Amygdala (tissue), 56 donors: ENCODE measurements at places on chromosomes 6 and 20.

GRCh38 chr20:62768551-62769287, 27.6 kb upstream of the MRGBP start:
- DNase-seq: no peak

- no peak for DNase-seq
Measured at GRCh38 chr20:14378326-14378725, 40.9 kb upstream of the FLRT3 start.

- DNase-seq: no peak
Measured at GRCh38 chr6:144406796-144407195, 121.7 kb downstream of the UTRN start.

- no peak for DNase-seq
Measured at GRCh38 chr6:71675386-71675785, 211.0 kb upstream of the RIMS1 start.

GRCh38 chr6:12222405-12223366, 67.5 kb upstream of the EDN1 start:
- no peak for DNase-seq

DNA sequence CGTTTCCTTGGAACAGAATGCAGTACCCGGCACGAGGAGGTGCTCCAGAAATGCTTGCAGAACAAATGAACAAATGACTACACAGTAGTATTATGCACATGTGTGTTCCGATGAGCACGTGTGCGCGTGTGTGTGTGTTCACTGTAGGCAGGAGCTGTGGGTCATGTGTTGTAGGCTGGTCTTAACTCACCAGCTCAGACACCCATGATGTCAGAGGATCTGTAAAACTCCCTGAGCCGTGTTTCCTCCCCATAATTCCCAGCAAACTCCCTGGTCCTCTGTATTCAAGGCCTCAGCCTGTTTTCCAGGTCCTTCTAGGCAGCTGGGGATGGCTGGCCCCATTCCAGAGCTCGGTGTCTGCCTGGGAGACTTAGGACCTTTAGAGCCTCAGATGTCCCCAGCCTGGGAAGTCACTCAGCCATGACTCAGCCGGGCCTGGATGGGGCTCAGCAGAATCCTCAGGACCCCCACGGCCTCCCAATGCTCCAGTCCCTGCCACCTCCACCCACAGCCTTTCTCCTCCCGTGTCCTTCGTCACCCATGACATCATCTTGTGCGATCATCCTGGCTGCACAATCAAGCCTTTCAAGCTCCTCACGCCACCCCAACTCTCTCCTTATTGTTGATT, 475.0 kb upstream of the SULF2 start:
- no peak for DNase-seq

GRCh38 chr6:7469696-7470095, 71.8 kb upstream of the DSP start:
- no peak for DNase-seq

DNA sequence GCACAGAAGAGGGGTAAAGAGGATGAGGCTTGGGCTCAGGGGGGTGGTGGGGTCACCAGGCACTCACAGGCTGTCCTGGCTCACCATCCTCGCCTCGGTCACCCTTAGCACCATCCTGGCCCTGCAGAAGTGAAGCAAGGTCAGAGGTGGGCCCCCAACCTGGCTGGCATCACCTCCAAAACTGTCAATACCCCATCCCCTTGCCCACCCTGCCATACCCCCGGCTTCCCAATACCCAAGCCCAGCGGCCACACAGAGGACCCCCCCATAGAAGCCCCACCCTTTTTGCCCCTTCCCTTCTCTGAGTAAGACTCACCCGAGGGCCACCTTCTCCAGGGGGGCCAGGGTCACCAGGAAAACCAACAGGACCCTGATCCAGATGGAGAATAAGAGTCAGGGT, 23.6 kb downstream of the COL11A2 start:
- no peak for DNase-seq

DNA sequence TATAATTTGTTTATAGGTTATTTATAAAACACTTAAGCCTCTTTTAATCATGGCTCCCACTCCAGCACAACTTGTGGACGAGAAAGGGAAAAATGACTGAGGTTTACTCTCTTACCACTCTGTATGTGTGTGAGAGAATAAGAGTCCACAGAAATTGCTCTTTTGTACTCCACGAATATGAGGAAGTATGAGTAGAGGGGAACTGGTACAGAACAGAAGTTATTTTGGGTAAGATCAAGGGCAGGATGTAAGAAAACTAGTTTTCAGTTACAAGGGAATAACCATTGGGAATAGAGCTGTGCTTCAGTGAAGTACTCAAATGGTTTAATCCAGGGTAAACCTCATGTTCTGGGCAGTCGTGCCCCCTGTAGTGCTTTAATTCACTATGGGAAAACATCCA, 72.6 kb downstream of the REV3L start:
- no peak for DNase-seq

DNA sequence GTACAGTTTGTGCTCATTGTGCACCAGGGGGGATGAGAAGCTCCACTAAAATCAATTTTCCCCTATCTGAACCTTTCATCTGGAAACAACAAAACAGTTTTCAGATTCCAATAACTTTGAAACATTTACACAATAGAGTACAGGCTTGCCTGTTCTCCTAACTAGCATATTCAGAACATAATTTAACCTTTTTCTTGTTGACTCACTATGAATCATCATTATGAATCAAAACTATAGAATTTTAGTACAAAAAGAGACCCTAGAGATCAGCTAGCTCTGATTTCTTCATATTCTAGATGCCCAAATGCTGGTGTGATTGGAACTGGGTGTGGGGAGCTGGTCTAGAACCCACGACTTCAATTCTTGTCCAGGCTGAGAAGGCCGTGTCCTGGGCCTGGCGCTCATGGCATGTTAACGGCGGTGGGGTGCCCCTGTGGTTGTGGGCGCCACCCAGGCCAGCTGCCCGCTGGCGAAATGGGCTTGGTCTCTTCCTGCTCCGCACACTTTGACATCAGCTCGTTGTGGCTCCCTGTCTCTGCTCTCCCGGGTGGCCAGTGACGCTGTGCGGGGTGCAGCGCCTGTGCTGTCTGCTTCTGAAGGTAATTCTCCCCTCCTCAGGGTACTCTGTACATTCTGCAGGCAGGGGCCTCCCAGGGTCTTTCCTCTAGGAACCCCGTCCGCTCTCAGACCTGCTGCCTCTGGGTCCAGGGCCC, 29.9 kb upstream of the AGPAT4 start:
- DNase-seq: no peak

DNA sequence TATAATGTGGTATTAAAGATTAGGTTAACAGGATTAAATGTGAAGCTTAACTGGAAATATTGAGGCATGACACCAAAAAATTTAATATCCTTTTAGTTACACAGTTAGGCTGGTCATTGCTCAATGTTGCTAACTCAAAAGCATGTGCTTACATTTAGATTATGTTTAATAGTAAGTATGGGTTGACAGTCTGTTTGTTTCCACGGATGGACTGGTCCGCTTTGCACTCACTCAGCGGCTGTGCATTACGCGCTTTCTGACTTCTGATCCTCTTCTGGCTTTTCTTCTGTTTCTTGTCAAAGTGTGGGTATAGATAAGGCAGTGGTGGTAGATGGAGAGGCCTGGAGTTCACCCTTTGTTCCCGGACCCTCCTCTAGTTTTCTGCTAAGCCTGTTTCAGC, 174.9 kb downstream of the RIMS1 start:
- DNase-seq: no peak

DNA sequence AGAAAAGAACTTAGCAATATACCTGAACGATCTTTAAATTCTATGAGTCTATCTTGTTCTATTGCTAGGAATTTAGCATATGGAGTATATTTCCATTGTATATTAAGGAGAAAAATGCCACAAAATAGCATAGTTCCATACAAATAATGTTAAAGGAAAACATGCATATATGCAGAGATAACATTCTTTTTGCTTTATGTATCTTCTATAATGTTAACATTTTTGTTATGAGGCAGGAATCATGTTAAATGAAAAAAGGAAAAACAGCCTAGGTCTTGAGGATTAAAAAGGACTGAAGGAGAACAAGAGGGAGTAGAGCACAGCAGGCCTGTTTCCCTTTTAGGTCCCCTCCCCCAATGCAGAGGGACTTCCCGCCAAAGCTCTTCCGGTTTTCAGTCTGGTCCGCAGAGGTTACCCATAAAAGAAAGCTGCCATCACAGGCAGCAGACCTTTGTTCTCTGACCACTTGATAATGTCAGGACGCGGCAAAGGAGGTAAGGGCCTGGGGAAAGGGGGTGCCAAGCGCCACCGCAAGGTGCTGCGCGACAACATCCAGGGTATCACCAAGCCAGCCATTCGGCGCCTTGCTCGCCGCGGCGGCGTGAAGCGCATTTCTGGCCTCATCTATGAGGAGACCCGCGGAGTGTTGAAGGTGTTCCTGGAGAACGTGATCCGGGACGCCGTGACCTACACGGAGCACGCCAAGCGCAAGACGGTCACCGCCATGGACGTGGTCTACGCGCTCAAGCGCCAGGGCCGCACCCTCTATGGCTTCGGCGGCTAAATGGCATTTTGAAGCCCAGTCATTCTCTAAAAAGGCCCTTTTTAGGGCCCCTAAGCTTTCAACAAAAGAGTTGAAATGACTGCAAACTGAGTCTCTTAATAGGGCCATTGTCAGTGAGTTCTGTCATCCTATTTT, 108.4 kb upstream of the PRSS16 start:
- DNase-seq: no peak
